Heart right ventricle (tissue), 16 donors: ENCODE measurements at places on chromosomes 7 and 10. TPM values are rescaled to one million over a fixed set of nuclear protein-coding genes. Genes with fewer than 3 reads are reported as not detected.

The GLI3 gene
- 6.1 TPM for total RNA-seq

- H3K4me3 ChIP-seq, result no peak overlapping the region
- no peak for DNase-seq
- H3K27me3 ChIP-seq, result no peaks in the 10 kb centered on the region
- no peak overlapping the region for H3K27ac ChIP-seq
- H3K4me1 ChIP-seq, result no peaks in the 10 kb centered on the region
- no peaks in the 10 kb centered on the region for H3K36me3 ChIP-seq
Observed at GRCh38 chr10:17021656-17022465, 107.8 kb downstream of the CUBN start.

DNA sequence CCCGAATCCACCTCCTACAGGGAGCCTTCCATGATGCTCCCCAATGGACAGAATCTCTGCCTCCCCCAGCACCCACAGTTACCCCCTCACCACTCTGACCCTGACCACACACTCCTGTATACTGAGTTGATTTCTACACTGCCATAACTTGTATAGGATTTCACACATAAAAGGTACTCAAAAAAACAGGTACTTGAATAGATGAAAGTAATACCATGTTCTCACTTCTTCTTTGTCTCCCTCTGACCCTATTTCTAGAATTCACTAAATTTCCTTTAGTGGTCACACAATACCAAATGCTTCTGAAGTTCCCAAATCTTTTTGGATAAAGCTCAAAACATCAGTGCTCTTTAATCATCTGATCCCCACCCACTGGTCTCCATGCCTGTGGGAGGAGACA is 45.4 kb downstream of the HSPA12A start:
- no peaks in the 10 kb centered on the region for H3K36me3 ChIP-seq
- no peak overlapping the region for H3K27ac ChIP-seq
- H3K4me1 ChIP-seq, result peaks cover 11% of the 10 kb centered on the region
- no peak for DNase-seq
- no peak overlapping the region for H3K4me3 ChIP-seq
- no peaks in the 10 kb centered on the region for H3K27me3 ChIP-seq

- H3K27me3 ChIP-seq, result no peaks in the 10 kb centered on the region
- DNase-seq, result no peak
- no peak overlapping the region for H3K27ac ChIP-seq
- H3K4me3 ChIP-seq, result no peak overlapping the region
- no peaks in the 10 kb centered on the region for H3K36me3 ChIP-seq
Observed at GRCh38 chr10:8206882-8207281, 152.4 kb downstream of the GATA3 start.

DNA sequence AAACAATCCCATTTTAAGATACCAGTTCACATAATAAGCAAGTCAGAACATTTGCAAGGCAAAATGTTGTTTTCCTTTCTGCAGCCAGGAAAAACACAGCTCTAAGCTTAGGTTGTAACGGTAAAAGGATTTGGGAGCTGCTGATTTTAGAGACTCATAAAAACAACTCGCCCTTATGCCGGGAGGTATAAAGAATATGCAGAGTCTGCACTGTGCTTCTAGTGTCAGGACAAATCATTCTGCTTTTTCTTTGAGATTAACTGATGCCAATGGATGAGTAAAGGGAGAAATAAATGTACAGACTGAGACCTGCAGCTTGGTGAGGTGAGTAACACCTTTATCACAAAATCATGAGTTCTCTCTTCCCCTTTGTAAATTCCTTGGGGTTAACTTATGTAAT is 2.0 kb upstream of the SFR1 start:
- no peaks in the 10 kb centered on the region for H3K27me3 ChIP-seq
- peaks cover 24% of the 10 kb centered on the region for H3K4me1 ChIP-seq
- no peaks in the 10 kb centered on the region for H3K36me3 ChIP-seq
- peak overlapping the region; percentile 99 for H3K27ac ChIP-seq

GRCh38 chr7:147774461-147774860 is 816.1 kb upstream of the C7orf33 start:
- no peaks in the 10 kb centered on the region for H3K36me3 ChIP-seq
- no peak overlapping the region for H3K27ac ChIP-seq
- DNase-seq, result no peak
- H3K4me1 ChIP-seq, result no peaks in the 10 kb centered on the region
- H3K27me3 ChIP-seq, result no peaks in the 10 kb centered on the region
- no peak overlapping the region for H3K4me3 ChIP-seq

GRCh38 chr7:7510794-7511193 is 24.9 kb downstream of the COL28A1 start:
- no peak overlapping the region for H3K27ac ChIP-seq
- H3K4me1 ChIP-seq, result no peaks in the 10 kb centered on the region
- DNase-seq, result no peak
- H3K4me3 ChIP-seq, result no peak overlapping the region
- H3K36me3 ChIP-seq, result no peaks in the 10 kb centered on the region

DNA sequence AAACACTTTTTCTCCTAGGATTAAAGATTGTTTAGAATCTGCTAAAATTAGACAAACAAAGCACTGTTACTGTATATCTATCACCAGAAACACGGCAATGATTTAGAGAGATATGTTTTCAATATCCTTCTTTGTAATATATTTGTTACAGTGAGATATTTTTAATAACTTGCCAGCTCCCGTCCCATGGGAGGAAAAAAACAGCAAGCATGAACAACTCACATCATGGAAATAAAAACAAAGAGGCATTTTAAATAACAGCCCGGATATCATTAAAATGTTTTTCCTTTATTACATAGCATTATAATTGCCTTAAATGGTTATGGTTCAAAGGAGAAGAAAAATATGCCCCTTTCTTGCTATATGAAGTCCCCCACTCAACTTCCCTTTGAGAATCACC is 272.1 kb downstream of the BMPER start:
- H3K36me3 ChIP-seq, result no peaks in the 10 kb centered on the region
- no peak overlapping the region for H3K4me3 ChIP-seq
- no peak for DNase-seq
- no peak overlapping the region for H3K27ac ChIP-seq
- no peaks in the 10 kb centered on the region for H3K27me3 ChIP-seq

DNA sequence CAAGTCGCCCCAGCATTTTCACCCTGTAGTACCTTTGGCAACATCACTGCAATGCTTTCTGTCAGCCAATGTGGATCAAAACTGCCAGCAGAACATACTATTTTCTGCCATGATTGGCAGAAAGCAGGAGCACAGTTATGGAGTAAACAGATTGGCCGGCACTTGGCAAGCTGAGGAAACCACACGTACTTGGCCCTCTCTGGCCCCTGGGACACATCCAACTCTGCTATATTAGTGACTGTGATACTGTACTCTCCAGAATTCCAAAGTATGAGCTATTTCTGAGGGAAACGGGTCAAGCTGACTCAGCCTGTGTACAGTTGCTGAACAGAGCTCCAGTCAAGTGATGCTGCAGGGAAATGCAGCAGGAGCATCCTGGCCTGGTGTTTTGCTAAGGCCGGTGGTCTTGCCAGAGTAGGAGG is 39.8 kb upstream of the LANCL2 start:
- H3K27ac ChIP-seq, result no peak overlapping the region
- no peaks in the 10 kb centered on the region for H3K36me3 ChIP-seq
- H3K27me3 ChIP-seq, result no peaks in the 10 kb centered on the region
- DNase-seq, result peak; percentile 43
- H3K4me1 ChIP-seq, result peaks cover 11% of the 10 kb centered on the region

- H3K36me3 ChIP-seq, result no peaks in the 10 kb centered on the region
- peaks cover 88% of the 10 kb centered on the region for H3K4me1 ChIP-seq
- no peak overlapping the region for H3K27ac ChIP-seq
Observed at GRCh38 chr10:72323108-72323749, 31.5 kb downstream of the DNAJB12 start.

GRCh38 chr10:125911990-125912389 is 15.6 kb downstream of the FANK1 start:
- no peak for DNase-seq
- H3K27ac ChIP-seq, result no peak overlapping the region
- no peak overlapping the region for H3K4me3 ChIP-seq
- no peaks in the 10 kb centered on the region for H3K27me3 ChIP-seq

DNA sequence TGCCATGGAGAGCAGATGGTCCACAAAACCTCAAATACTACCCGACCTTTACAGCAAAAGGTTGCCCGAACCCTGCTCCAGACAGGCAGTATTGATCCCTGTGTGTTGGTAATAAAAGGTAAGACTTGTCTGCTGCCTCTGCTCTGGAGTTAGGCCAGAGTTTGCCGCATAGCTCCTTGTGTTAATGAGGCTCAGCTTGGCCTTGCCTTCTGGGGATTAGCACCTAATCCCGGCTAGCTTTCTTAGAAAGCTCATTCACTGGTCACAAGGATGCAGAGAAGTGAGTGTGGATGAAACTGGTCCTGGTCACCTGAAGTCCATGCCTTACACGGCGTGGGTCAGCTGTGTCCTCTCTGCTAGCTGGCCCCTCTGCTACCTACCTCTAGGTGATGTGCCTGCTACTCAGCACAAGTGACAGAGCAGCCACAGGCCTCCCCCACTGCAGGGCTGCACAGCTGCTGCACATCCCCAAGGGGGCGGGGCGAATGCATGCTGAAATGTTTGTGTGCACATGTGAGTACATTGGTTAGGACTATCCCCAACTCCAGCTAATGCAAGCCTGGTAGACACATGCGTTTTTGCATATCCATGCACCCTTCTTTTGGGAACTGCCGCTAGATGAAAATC is 31.7 kb upstream of the SYPL1 start:
- no peaks in the 10 kb centered on the region for H3K36me3 ChIP-seq
- H3K27ac ChIP-seq, result no peak overlapping the region
- no peak overlapping the region for H3K4me3 ChIP-seq
- peaks cover 13% of the 10 kb centered on the region for H3K4me1 ChIP-seq
- no peaks in the 10 kb centered on the region for H3K27me3 ChIP-seq
- no peak for DNase-seq
